Transverse colon (tissue), 4 donors: ENCODE measurements at places on chromosomes 6 and 20. TPM values are rescaled to one million over a fixed set of nuclear protein-coding genes. Genes with fewer than 3 reads are reported as not detected.

The PGC gene
- total RNA-seq, result not detected

The UNC5CL gene
- 4.4 TPM for total RNA-seq

The RBPJL gene
- not detected for total RNA-seq

DNA sequence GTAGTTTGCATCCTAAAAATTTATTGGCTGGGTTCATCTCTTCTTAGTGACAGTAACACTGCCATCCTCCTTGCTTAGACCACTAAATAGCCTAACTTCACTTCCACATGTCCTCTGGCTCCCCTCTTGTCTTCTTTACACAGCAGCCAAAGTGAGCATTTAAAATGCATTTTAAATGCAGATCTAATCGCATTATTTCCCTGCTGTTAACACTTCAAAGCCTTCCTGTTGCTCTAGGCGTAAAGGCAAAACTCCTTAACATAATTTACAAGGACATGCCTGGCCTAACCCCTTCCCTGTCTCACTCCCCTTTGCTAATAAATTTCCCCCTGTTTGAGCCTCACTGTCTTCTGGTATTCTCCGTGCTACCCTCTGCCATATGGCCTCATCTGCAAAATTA, 26.5 kb downstream of the NKAIN2 start:
- DNase-seq, result no peak
- H3K36me3 ChIP-seq, result no peaks in the 10 kb centered on the region
- H3K27me3 ChIP-seq, result no peaks in the 10 kb centered on the region
- H3K4me3 ChIP-seq, result no peak overlapping the region

DNA sequence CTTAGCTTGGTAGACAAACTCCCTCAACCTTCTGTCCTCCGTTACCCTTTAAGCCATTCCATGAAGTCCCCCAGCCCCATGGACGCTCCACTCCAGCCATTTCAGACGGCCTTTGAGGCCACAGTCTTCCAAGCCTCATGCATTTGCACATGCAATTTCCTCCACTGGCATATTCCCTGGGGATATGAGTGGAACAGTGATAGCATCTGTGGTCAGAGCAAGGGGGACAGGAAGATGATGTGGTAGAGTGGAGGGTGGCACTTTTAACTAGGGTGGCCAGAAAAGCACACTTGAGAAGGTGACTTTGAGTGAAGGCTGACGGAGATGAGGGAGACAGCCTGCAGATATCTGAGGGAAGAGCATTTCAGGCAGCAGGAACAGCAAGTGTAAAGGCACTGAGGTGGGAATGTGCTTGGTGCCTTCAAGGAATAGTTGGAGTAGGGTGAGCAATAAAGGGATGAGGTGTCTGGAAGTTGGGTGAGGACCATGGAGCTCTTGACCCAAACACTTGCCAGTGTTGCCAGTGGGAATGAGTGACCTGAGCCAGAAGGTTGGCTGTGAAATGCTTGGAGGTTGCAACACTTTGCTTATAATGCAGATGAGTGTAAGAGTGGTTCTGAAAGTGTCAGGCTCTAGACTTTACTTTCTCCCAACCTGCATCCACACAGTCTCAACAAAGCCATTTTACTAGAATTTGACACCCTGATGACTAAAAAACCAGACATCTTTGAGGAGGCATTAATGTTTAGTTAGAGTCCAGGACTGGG, 275.6 kb upstream of the SUPT3H start:
- H3K27ac ChIP-seq, result no peak overlapping the region
- no peaks in the 10 kb centered on the region for H3K36me3 ChIP-seq
- H3K27me3 ChIP-seq, result no peaks in the 10 kb centered on the region
- no peaks in the 10 kb centered on the region for H3K4me1 ChIP-seq
- no peak overlapping the region for H3K4me3 ChIP-seq

DNA sequence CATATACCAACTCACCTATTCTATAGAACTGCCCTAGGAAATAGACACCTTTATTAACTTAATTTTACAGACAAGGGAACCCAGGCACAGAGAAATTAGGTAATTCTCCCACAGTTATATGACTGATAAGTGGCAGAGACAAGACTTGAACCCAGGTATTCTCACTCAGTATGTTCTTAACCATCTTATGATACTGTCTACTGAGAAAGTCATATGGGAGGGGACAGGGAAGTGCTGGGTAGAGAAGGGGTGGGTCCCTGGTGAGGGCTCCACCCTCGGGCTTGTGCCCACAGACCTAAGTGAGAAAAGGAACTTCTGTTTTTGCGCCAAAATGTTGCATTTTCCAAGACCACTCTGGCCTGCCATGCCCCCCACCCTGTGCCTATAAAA, 123.5 kb downstream of the RNF144B start:
- H3K4me1 ChIP-seq, result no peaks in the 10 kb centered on the region
- no peak overlapping the region for H3K27ac ChIP-seq
- no peaks in the 10 kb centered on the region for H3K27me3 ChIP-seq
- H3K36me3 ChIP-seq, result no peaks in the 10 kb centered on the region

DNA sequence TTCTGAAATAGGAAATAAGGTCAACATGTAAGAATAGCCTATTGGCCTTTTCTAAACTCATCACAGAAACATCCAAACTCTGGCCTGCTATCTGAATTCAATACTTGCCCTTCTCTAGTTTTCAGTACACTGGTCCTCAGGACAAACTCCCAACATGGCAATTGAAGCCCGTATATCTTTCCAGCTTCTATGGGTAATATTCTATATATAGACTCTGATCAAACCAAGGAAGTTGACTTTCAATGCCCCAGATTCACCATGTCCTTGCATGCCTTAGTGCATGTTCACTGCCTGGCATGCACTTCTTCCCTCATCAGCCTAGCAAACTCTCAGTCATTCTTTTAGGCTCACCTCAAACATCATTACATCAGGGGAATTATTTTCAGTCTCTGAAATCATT, 73.2 kb downstream of the RSPO3 start:
- no peaks in the 10 kb centered on the region for H3K27me3 ChIP-seq
- no peaks in the 10 kb centered on the region for H3K4me1 ChIP-seq
- H3K27ac ChIP-seq, result no peak overlapping the region
- no peaks in the 10 kb centered on the region for H3K36me3 ChIP-seq
- no peak for DNase-seq

- H3K4me3 ChIP-seq, result no peak overlapping the region
- DNase-seq, result no peak
- no peaks in the 10 kb centered on the region for H3K36me3 ChIP-seq
- H3K27me3 ChIP-seq, result no peaks in the 10 kb centered on the region
- no peaks in the 10 kb centered on the region for H3K4me1 ChIP-seq
- no peak overlapping the region for H3K27ac ChIP-seq
Observed at GRCh38 chr20:52348434-52348833, 156.9 kb upstream of the ZFP64 start.
